ENCODE measurements at places on chromosomes 7 and 10. TPM values are rescaled to one million over a fixed set of nuclear protein-coding genes. Genes with fewer than 3 reads are reported as not detected.

HTR7 gene
- 2.5 TPM for polyA plus RNA-seq

ABCB4 gene
- 0.63 TPM for polyA plus RNA-seq

NUDT13 gene
- 2.4 TPM for polyA plus RNA-seq

MOGAT3 gene
- not detected for polyA plus RNA-seq

POLR2J2 gene
- polyA plus RNA-seq: not detected

TMED4 gene
- polyA plus RNA-seq: 77.0 TPM

GRCh38 chr7:100132697-100133151, 6.0 kb downstream of the MBLAC1 start:
- no peak for DNase-seq

- DNase-seq: no peak
Measured at GRCh38 chr10:6719561-6719960, 139.5 kb upstream of the PRKCQ start.

GRCh38 chr10:96513305-96513697, 425 bp downstream of the TLL2 start:
- DNase-seq: no peak

GRCh38 chr7:17477182-17477581, 178.7 kb downstream of the AHR start:
- no peak for DNase-seq

GRCh38 chr7:102251531-102252365, 34.9 kb upstream of the SH2B2 start:
- DNase-seq: no peak

GRCh38 chr10:5829267-5829666, 16.0 kb upstream of the GDI2 start:
- no peak for DNase-seq

DNA sequence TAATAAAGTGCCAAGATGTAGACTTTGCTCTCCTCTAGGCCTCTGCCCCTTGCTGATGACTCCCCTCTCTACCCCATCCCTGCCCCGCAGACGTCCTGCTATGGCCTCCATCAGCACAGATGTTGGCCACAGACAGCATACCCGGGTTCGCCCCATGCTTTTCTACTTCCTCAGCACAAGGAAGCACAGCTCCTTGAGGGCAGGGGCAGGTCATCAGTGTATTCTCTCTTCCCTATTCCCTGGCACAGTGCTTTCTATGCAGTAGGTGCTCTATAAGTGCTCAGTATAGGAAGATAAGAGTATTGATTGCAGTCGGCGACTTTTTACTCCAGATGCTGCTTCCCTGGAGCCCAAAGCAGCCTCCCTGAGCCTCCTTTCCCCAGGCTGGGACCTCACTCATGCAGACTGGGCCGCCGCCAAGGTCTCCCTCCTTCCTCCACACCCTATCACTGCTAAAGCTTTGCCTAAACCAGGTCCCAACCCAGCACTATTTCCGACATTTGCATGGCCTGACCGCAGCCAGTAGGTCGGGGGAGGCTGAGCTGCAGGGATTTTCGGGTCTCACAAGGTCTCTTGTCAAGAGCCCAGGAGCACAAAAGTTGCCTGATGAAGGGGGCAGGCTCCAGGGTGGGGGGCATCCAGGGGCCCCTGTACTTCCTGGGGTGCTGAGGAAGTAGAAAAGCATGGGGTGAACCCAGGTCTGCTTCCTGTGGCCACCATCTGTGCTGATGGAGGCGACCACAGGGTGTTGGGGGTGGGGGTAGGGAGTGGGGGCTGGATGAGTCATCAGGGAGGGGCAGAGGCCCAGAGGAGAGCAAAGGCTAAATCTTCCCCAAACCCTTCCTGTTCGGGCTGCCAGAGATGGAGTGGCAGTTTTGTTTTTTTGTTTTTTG, 8.0 kb downstream of the CALHM3 start:
- DNase-seq: no peak

GRCh38 chr10:77311186-77311585, 326.4 kb downstream of the KCNMA1 start:
- no peak for DNase-seq

DNA sequence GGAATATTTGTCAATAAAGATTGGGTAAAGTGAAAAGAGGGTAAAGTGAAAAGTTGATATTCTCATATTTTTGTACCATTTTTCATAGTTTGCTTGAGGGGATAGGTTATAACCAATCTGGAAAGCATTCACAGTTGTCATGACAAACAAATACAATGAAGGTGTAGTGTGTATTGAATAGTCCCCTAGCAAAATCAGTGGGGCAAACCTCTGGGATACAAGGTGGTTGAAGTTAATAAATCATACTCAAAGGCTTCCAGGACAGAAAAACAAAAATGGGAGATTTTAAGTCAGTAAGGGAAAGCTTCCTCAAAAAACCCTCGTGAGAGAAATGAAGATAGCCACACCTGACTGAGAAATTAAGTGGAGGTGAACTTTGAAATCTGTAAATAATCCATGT, 39.4 kb downstream of the PHTF2 start:
- no peak for DNase-seq

- DNase-seq: no peak
Measured at GRCh38 chr10:6615971-6616370, 35.9 kb upstream of the PRKCQ start.

DNA sequence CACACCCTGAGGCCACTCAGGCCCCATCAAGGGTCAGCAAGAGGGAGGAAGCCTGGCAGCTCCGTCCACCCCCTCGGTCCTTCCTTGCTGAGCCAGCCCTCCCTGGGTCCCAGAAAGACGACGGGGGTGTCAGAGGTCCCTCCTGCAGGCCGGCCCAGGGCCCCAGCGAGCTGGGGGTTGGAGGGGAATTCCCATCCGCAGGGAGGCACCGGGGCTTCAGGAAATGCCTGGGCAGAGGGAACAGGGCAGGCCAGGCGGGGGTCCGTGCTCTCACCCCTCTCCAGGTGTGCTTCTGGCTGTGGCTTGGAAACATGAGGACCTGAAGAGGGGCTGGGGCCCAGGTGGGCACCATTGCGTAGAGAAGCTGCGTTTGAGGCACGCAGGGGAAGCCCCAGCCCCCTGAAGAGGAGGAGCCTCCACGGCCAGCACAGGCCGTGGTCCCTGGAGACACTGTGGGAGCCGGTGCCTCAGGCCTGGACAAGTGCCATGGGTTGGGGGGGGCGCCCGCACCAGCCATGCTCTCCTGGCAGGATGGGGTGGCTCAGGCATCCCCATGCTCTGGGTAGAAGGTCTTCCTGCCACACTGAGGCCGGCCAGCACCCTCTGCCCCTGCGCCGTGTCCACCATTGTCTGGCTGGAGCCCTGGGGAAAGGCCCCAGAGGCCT, 66.7 kb downstream of the PDGFA start:
- DNase-seq: no peak

DNA sequence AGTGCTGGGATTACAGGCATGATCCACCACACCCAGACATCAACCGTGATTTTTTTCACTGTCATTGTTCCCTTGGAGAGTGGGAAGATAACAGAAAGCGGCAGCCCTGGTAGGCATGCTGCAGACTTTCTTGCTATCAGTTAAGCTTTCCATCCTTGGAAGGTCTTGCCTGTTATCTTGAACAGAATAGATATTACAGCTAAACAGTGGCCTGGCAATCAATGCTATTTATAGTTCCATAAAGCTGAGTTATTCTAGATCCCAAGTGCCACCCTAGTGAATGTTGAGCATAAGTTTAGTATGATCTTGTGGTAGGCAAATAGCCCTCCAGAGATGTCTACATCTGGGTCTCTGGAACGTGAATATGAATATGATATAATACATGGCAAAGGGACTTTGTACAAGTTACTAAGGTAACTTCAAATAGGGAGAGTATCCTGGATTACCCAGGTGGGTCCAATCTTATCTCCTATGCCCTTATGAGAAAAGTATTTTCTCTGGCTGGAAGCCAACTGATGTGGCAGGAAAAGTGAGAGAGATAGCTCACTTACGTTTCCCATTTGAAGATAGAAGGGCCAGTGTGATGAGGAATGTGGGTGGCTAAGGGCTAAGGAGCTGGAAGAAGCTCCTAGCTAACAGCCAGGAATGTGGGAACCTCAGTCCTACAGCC, 609.1 kb upstream of the IGFBP3 start:
- DNase-seq: no peak

DNA sequence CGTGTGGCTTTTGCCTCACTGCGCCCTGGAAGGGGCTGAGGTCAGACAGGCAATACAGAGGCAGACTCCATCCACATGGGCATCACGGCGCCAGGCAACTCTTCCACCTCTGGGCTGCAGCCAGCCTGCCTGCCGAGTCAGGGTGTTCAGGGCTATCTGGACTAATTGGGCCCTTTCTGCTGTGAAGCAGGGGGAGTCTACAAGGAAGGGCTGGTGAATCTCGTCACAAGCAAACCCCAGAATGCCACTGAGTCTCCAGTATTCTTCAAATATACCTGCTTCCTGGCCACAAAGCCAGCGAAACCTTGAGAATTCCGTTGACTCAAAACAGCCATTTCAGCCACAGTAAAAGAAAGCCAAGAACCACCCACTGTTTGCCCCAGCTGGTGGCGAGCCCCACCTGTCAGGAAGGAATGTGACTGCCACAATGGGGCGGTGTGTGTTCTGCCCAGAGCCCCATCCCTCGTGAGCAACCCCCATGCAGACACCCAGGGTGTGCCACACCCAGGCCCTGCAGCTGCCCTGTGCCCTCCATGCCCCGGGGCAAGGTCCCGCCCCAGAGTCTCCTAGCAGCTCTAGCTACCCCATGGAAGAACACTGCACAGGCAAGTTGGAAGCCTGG, 117.3 kb downstream of the FAM53B start:
- no peak for DNase-seq

DNA sequence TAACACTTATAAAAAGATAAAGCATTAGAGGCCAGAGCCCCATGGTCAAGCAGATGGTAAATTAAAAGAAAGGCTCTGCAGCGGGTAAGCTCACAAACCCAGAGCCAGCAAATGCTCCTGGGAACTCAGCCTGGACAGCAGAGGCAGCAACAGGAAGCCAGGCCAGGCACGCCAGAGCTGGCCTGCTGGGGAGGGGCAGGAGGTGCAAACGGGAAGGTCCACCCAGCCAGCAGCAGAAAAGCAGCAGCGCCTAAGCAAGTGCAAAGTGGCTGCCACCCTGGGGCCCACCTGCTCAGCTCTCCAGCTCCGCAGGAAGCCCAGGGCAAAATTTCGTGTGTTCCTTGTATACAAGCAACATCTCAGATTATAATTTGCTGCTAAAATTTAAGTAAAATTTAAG, 82.7 kb upstream of the GPR22 start:
- peak; percentile 82 for DNase-seq

DNA sequence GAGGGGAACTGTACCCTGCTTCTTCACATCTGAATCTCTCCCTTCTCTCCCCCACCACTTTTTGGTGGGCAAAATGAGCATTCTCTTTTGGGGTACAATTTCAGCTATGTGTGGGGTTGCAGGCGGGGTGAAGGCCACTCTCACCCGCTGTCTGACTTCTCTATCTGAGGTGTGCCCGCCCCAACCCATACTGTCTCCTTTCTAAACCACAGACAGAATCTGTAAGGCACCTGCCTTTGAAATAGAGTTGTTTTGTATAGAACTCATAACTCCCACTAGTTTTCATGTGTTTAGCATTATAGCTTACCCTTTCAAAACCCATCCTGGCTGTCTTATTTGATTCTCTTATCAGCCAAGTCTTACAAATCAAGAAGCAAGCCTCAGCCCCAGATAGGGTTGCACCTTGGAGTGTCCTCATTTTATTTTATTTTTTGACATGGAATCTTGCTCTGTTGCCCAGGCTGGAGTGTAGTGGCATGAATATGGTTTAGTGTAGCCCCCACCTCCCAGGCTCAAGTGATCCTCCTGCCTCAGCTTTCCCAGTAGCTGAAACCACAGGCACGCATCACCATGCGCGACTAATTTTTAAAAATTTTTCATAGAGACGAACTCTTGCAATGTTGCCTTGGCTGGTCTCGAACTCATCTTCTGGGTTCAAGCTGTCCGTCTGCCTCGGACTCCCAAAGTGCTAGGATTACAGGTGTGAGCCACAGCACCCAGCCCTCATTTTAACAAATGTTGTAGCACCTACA, 11.9 kb downstream of the TSPAN14 start:
- DNase-seq: no peak

DNA sequence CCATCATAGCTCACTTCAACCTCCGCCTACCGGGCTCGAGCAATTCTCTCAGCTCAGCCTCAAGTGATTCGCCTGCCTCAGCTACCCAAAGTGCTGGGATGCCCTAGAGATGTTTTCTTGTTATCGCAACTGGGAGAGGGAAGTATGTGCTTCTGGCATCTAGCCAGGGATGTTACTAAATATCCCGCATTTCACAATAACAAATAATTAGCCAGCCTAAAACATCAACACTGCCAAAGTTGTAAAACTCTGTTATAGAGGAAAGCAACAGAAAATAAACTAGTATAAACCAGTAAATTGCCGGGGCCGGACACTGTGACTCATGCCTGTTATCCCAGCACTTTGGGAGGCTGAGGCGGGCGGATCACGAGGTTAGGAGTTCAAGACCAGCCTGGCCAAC, 7.2 kb downstream of the INA start:
- DNase-seq: no peak

DNA sequence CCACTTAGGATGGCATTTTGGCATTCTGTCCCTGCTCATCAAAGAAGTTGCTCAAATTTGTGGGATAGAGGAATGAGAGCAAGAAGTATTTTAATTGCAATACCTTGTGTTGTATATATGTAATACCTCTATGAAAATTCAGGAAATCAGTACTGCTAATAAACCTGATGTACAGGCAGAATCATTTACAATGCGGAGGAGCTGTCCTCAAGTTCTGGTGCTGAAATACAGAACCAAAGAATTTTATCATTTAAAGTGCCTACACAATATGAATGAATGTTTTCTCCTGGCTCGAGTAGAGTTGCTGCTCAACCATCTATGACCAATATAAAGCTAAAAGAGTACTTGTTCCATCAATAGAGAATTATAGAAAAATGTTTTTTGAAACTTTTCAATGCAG, 305.8 kb downstream of the PLXNA4 start:
- no peak for DNase-seq

DNA sequence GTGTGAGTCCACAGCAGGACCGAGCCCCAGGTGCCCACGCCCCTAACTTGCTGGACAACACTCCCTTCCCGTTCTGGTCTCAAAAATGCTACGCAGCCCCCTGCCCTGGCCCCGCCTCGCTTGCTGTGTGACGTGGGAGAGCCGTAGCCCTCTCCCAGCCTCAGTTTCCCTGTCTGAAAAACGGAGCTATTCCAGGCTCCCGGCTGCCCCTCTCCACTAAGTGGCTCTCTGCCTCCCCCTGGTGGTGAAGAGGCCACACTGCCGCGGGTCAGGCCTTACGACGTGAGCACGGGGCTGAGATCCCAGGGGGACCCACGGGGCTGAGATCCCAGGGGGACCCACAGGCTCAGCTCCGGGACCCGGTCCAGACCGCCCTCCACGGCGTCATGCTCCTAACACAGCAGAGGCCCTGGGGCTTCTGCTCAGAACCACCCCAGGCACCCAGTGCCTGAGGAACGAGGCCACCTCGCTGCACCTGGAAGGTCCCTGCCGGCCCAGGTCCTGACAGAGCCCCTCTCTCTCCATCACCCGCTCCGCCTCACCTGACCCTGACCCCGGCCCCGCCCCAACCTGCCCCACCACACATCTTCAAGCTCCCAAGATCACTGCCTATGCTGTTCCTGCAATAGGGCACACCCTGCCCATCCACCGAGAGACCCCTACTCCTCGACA, 26.7 kb downstream of the MICALL2 start:
- peak; percentile 79 for DNase-seq

DNA sequence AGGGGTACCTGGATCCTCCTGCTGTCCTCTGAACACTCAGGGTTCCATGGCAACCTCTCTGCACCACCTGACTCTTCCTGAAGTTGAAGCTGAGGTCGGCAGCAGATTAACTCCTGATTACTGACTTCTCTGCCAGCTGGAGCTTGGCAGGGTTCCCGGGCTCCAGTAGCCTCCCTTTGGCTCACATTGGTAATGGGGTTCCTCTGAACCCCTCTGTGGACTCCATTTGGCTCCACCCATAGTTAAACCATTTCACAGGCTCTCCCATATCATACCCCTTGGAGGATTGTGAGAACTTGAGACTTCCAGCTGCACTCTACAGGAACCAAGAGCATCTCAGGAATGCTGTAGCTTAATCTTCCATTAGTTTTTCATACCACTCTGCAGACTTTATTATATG, 292.5 kb downstream of the HDAC9 start:
- DNase-seq: no peak

Data from aorta (tissue), 5 donors.